Fibroblast of lung (primary cell): ENCODE measurements at places on chromosomes 12 and 14. TPM values are rescaled to one million over a fixed set of nuclear protein-coding genes. Genes with fewer than 3 reads are reported as not detected.

Gene EML1
- 36.2 and 74.5 TPM in 2 replicates for total RNA-seq

Gene GNB3
- 1.3 and 1.7 TPM in 2 replicates for total RNA-seq

Gene DPF3
- total RNA-seq: 3.6 and 13.7 TPM in 2 replicates

Gene CAPZA3
- total RNA-seq: not detected in 2 replicates

Gene PPP2R5E
- total RNA-seq: 18.5 and 19.3 TPM in 2 replicates

Gene MED6
- 26.5 and 26.6 TPM in 2 replicates for total RNA-seq

Gene TAS2R19
- total RNA-seq: 3.1 and 5.3 TPM in 2 replicates

Gene SOAT2
- under 0.01 TPM in 1 of 2 replicates, not detected in the other for total RNA-seq

Gene NAV3
- total RNA-seq: 50.3 and 60.6 TPM in 2 replicates

GRCh38 chr14:28467611-28468010 lies 299.0 kb upstream of the FOXG1 start:
- DNase-seq: no peak

- DNase-seq: peak; percentile 4
Measured at GRCh38 chr14:97524589-97525319, 727.6 kb downstream of the VRK1 start.

- no peak for DNase-seq
Measured at GRCh38 chr12:2076196-2076570, 23.4 kb downstream of the CACNA1C start.

DNA sequence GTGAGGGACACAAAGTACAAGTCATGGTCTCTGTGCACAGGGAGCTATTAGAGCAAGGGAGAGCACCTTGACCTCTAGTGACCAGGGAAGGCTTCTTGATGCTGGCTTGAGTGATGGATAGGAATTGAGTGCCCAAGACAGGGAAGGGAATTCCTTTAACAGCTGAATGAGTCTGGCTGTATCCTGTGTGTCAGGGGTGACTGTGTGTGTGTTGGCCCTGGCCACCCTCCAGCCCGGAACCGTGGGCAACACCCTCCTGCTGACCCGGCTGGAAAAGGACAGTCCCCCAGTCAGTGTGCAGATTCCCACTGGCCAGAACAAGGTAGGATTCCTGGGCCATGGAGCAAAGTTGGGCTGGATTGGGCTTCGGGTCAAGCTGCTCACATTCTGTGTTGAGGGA lies 5.5 kb upstream of the PFDN5 start:
- peak; percentile 23 for DNase-seq

DNA sequence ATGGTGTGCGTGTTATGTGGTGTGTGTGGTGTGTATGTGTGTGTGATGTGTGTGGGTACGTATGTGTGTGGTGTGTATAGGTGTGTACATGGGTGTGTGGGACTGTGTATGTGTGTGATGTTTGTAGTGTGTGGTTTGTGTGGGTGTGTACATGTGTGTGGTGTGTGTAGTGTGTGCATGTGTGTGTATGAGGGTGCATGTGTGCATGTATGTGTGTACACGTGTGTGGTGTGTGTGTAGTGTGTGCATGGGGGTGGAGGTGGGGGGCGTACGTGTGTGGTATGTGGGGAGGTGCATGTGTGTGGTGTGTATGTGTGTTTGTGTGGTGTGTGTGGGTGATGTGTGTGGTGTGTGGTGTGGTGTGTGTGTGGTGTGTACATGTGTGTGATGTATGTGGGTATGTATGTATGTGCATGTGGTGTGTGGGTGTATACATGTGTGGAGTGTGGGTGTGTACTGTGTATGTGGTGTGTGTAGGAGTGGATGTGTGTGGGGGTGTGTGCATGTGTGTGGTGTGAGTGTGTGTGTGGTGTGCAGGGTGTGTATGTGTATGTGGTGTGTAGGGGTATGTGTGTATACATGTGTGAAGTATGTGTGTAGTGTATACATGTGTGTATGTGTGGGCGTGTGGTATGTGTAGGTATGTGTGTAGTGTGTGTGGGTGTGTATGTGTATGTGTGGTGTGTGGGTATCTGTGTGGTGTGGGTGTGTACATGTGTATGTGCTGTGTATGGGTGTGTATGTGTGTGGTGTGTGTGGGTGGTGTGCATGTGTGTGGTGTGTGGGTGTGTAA lies 119.8 kb upstream of the GSC start:
- DNase-seq: no peak

GRCh38 chr14:69963966-69964365 lies 84.8 kb downstream of the SMOC1 start:
- DNase-seq: no peak

DNA sequence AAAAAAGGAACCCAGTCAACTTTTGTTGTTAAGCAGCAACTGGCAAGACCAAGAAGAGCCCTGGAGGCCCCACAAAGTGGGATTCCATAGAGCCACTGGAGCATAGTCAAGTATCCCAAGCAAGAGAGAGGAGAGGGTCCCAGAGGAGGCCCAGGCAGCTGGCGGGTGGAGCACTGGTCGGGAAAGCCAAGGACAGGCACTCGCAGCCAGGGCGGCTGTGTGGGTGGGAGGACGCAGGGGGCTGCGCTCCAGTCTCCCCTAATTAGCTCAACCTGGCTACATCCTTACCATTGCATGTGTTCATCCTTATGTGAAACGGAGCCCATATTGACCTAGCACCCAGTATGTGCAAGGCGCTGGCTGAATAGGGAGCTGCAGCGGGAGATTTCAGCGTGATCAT lies 18.3 kb upstream of the ZFP36L1 start:
- no peak for DNase-seq

DNA sequence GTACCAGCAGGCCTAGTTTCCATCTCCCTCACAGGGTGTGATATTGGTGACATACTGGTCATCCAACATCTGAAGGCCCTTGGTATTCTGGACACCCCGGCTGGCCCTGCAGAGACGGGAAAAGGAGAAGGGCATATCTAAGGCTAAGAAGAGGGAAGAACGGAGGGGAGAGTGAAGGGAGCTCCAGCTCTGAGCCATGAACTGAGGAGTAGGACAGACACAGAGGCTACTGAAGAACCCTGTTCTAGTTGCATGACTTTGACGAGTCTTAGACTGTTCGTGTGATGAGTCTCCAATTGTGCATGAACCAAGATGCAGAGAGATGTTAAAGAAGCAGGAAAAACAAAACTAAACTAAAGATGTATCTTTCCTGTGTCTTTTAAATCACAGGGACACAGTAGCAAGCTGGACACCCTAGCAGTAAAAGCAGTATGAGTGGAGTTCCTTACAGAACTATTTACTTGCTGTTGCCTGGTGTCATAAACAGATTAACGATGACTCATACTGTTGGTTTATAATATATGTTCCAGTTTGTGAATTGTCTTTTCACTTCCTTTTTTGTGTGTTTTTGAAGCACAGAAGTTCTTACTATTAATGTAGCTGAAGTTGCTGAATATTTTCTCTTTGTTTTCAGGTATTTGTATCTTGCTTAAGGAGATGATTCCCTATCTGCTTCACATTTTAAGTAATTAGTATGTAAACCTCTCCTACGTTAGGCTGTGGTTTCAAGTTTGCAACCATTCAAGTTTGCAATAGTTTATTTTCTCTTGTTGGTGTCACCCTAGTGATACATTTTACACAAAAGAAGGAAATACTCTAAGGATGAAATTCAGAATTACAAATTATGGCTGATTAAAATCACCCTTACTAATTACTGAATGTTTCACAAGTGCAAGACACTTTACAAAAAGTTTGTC lies 15.7 kb downstream of the FAR2 start:
- peak; percentile 85 for DNase-seq

DNA sequence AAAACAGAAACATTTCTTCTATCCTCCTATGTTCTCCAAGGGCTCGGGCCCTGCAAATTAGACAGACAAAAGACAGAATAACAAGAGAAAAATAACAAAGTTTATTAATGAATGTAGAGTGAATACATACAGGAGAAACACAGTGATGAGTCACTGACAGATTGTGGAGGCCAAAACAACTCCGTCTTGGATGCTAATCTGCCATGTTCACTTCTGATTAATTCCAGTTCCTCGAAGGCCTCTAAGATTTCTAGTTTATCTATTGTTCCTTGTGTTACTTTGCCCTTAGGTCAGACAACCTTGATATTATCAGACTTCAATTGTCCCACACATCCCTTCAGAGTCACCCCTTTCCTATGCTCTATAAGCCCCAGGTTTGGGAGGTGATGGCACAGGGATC lies 26.8 kb upstream of the NEDD1 start:
- DNase-seq: no peak

GRCh38 chr14:30410986-30411385 lies 148.0 kb upstream of the G2E3 start:
- DNase-seq: no peak

- no peak for DNase-seq
Measured at GRCh38 chr14:60878121-60878520, 102.8 kb downstream of the TRMT5 start.

GRCh38 chr14:28765169-28765830 lies 1.3 kb upstream of the FOXG1 start:
- no peak for DNase-seq

GRCh38 chr12:3651585-3652424 lies 101.1 kb downstream of the CRACR2A start:
- no peak for DNase-seq

DNA sequence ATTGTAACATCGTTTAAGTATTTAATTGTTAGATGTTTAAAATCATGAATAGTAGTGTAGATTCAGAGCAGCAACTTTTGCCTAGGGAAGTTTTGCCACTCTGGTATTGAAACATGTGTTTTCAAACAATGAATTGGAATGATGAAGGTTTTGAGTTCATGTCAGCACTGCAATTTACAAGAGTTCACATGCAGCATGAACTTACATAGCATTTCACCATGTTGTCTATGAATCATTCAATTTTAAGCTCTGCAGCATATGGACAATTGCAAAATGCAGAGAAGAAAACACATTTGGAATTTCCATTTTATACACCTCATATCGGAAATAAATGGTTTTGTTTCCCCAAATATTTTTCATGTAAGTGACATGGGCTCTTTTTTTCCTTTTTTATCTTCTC lies 170.7 kb upstream of the CDKN3 start:
- no peak for DNase-seq

DNA sequence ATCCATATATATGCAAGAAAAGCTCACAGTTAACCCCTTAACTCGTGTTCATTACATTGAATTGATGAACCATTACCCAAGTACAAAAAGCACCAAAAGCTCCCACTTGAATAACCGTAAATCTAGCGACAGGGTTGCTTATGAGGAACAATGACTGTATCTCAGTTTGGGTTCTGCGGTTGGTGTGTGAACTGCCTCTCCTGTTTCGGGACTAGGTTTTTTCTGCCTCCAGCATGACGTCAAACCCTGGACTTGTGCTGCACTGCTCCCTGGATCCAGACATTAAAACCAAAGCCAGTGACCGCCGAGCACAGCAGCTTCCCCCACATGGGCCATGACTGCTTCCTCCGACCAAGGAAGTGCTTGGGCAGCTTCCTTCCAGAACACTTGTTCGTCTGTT lies 77.7 kb downstream of the SETD3 start:
- DNase-seq: no peak

DNA sequence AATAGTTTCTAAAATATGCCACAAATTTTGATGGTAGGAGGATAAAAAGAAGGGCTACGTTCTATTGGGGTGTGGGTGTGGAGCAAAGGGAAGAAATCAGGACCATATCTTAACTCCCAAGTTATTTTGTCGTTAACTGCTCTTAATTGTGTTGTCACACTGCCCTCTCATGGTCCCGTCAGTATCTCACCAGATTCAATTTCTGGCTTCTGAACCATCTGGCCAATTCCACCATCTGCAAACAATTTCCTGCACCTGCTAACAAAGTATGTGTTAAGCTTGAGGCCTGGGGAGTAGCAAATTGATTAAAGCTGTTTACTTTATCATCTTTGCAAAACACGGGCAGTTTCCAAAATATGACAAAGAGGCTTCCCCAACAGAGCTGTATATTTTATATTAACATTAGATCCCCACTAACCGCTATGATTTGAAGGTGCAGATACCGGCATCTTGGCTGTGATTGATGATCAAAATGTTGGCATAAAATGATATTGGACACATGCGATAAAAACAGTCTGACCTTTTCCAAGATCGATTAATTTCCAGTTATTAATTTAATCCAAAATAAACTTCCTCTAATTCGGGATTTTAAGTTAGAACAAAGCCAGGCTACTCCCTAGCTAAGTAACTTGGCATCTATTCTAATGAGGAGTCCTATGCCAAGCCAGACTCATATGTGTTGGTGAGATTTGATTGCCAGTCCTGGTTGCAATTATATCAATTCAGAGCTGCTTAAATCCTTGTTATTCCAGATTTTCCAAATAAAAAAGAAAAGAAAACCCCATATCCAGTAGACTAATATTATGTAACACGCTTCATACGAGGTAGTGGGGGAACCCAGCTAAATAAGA lies 6.9 kb upstream of the DNM1L start:
- DNase-seq: peak; percentile 70

DNA sequence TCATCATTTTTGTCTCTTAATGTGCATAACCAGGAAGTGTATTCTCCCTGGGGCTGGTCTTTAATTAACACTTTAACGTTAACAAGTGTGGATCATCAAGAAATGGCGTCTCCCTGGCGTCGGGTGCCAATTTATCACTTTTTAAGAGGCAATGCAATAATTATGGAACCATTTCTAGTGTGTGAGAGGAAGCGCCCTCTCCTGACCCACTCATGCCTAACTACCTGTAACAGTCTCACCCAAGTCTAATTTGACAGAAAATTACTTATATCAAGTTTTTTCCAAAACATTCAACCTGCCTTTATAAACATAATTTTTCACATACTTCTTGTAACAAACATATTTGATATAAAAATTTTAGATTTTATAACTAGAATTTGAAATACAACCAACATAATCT lies 905.3 kb upstream of the MDGA2 start:
- DNase-seq: no peak

GRCh38 chr14:40713387-40713786 lies 893.3 kb upstream of the LRFN5 start:
- no peak for DNase-seq

GRCh38 chr14:22900081-22900799 lies 17.2 kb downstream of the REM2 start:
- peak; percentile 81 for DNase-seq

- DNase-seq: peak; percentile 53
Measured at GRCh38 chr12:47838286-47838931, 18.7 kb upstream of the HDAC7 start.

GRCh38 chr14:88210426-88210825 lies 112.6 kb downstream of the KCNK10 start:
- DNase-seq: no peak

GRCh38 chr12:11633968-11634367 lies 15.5 kb upstream of the ETV6 start:
- DNase-seq: peak; percentile 93

DNA sequence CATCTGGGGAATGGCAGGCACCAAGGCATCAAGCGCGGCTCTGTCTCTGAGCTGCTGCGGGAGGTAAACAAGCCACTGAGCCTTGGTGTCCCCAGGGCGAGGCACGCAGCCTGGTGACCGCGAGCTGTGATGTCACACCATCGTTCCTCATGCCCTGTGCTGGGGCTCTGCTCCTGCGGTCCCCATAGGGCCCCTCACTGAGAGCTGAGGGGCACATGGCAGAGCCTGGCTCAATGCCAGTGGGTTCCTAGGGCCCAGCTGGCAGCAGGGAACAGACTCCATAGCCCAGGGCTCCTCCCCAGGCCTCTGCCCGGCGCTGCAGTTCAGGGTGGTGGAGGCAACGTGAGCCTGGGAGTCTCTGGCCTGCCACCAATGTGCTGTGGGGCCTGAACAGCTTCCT lies 22.6 kb downstream of the CHGA start:
- no peak for DNase-seq
